ENCODE measurements at places on chromosomes 12 and 14.

DNA sequence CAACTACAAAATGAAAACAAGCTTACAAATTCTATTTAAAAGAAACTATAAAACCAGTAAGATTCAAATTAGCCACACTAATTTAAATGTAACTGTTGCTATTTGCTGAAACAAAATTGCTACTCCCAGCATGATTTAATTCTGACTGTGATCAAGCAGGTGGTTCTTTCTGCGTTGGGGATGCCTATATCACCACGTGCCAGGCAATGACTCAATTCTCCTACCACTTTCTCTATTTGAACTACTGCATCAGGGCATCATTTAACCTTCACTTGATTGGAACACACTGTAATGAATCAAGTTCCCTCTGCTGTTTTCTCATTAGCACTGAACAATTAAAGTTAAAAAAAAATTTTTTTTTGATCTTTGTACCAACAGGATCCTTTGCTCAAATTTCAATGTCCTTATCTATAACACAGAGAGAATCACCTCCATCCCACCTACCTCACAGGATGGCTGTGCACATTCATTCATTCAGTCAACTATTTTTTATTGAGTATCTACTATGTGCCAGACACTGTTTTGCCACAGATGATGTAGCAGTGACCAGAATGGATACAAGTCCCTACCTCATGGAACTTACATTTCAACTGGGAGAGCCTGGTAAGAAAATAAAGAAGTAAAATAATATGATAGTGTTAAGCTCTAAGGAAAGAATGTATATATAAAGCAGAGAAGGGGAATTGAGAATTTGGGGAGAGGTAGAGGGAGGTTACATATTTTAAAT is 8.0 kb upstream of the ACTN1 start:
- DNase-seq, result no peak

- no peak for DNase-seq
These were observed 82.6 kb downstream of the MNAT1 start for GRCh38 chr14:60817113-60817512.

GRCh38 chr12:56437430-56438176 is 11.6 kb downstream of the TIMELESS start:
- no peak for DNase-seq

DNA sequence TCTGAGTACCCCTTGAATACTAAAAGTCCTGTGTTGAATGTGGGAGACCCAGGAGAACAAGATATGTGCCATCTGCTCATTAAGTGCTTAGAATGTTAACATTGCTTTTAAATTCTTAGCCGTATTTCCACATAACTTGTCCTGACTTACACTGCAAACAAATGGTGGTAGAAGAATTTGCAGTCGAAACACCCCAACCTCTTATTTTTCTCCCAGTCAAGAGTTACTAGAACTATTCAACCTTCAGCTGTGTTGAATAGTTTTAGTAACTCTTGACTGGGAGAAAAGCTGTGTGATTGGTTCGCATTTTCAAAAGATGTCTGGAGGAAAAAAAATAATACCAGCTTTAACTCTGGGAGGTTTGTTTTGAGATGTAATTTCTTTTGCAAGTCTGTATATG is 7.6 kb upstream of the SPX start:
- DNase-seq, result no peak

DNA sequence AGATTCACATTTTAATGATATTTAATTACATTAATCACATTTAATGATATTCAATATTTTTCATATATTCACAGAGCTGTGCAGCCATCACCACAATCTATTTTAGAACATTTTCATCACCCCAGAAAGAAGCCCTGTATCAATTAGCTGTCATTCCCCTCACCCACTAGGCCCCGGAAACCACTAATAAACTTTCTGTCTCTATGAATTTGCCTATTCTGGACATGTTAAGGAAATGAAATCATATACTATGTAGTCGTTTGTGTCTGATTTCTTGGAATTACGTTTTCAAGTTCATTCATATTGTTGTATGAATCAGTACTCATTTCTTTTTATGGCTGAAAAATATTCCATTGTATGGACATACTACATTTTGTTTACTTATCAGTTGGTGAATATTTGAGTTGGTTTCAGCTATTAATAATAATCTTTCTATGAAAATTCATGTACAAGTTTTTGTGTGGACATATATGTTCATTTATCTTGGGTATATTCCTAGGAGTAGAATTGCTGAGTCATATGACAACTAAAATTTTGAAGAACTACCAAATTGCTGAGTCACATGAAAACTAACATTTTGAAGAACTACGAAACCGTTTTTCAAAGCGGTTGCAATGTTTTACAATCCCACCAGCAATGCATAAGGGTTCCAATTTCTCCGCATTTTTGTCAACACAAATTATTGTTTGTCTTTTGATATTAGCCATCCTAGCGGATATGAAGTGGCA is 11.7 kb upstream of the OTOGL start:
- DNase-seq, result no peak

All from stimulated activated CD8-positive, alpha-beta memory T cell treated with anti-CD3 and anti-CD28 coated beads, Interleukin-4, amount 100 ng/mL, for 4 hours (primary cell).